ENCODE measurements at places on chromosomes 12 and 14.

GRCh38 chr12:29611906-29612305 is 114.4 kb upstream of the OVCH1 start:
- DNase-seq: no peak

GRCh38 chr12:75981247-75982168 is 50.1 kb downstream of the PHLDA1 start:
- DNase-seq: no peak

GRCh38 chr12:109741970-109742703 is 28.5 kb downstream of the FAM222A start:
- DNase-seq: peak; percentile 2

GRCh38 chr12:52279422-52280318 is 5.2 kb downstream of the KRT86 start:
- DNase-seq: no peak

DNA sequence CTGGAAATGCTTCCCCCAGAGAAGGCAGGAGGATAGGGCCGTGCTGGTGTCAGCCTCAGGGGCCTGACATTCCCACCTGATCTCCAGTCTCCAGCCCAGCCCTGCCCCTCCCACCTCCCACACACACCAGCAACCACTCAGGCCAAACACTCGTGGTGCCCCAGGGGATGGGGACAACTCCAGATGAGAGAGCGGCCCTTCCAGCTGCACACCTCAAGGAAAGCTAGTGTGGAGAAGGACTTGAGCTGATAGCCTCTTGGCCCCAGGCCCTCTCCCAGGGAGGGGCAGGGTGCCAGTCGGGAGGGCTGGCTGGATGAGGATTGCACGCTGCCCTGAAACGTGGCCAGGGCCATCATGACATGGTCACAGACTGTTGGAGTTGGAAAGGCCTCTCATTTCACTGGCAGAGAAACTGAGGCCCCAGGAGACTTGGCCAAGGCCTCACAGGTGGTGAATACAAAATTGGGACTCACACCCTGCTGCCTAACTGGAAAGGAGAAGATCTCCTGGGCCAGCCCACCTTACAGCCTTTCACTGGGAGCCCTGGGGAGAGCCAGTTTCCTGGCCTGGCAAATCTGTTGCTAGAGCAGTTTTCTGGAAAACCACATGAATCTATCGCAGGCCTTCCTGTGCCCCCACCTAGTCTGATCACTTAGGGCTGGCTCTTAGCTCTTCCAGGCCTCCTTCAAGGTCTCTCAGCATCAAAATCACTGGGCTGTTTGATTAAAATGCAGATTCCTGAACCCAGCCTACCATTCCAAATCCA is 52.1 kb downstream of the IRF2BPL start:
- DNase-seq: no peak

GRCh38 chr14:35423621-35424020 is 19.1 kb upstream of the NFKBIA start:
- no peak for DNase-seq

GRCh38 chr12:106910202-106910601 is 45.5 kb upstream of the TMEM263 start:
- DNase-seq: no peak

DNA sequence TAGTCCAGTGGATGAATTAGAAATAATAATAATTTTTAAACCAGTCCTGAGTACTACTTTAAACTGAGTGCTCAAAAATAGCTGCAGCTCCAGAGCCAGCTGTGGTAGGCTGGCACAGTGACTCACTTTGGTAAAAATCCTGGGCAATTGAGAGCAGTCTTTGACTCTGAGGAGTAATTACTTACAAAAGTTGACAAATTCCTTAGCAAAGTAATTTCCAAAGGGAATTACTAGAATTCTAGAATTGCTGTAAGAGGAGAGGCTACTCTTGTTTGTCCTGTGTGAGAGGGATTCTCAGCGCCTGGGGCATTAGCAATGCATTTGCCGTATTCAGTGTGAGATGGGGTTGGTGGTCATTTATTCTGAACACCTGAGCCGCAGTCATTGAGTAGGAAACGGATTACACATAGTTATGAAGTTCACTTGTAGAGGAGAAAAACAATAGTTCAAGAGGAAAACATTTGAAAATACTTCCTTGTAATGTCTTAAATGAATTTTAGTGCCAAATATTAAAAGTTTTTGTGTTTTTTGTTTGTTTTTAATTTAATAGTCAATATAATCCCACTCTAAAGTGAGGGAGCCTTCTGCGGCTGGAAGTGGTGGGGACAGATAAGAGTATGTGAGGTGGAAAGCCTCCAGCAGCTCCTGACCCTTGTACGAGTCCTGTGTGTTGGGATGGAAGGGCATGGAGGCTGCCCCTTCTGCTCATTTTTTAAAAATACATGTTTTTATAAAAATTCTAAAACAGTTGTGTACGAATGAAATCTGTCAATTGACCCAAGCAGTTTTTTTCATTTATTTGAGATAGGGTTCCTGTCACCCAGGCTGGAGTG is 41.9 kb downstream of the EID3 start:
- DNase-seq: no peak

DNA sequence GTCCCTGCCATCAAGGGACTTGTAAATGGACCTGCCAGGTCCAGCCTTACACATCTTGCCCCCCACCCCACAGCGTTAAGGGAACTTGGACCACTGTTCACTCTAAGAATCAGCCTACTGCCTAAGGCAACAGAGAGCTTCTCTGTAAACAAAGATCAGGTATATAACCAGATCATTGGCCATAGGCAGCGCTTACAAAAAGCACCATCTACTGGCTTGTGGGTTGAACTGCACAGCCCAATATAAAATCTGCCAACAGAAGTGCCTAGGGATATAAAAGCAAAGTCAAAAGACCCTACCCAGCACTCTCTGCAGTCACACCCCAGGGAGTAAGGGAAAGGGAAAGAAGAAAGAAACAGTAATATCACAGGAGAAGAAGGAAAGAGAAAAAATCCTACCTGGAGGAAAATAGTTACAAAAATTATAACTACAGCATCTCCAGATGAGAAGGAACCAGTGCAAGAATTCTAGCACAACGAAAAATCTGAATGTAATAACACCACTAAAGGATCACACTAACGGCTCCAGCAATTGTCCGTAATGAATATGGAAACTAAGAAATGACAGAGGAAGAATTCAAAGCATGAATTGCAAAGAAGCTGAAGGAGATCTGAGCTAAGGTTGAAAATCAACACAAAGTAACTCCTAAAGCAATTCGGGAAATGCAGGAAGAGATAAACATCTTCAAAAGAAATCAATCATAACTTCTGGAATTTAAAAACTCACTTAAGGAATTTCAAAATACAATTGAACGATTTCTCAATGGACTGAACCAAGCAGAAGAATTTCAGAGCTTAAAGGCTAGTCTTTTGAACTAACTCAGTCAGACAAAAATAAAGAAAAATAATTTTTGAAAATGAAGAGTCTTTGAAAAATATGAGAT is 95.2 kb upstream of the PCED1B start:
- DNase-seq: peak; percentile 24

DNA sequence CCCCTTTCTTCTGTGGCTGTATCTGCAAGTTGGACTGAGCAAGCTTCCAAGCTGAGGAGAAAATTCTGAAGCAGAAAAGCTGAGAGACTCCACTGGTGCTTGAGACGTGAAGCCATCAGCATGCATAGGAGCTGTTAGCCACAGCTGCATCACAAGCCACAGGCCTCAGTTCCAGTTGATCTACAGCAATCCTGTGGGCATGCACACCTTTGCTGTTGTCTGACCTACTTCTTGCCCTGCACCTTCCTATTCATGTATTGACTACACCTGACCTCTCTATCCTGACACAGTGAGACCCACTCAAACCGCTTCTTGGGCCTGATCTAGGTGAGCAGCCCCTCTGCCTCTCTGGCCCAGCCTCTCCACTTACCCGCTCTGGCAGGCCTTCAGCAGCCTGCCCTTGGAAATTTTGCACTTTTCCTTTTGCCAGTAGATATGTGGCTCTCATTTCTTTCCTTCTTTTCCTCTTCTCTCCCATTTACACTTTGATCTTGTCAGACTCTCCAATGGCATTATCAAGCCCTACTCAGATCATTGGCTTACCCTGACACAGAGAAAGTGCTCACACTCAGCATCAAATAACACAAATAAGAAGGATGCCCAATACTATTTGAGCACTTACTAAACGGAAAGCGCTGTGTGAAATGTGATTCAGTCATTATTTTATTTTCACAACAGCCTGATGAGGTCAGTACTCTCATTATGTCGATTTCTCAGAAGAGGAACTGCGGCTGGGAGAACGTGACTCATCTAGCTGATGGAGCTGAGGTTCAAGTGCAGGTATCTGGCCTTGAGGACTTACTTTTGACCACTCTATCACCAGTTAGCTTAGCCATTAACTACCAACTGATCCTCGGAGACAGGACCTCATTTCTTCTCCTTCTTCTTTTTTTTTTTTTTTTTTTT is 21.9 kb upstream of the PTGR2 start:
- no peak for DNase-seq

DNA sequence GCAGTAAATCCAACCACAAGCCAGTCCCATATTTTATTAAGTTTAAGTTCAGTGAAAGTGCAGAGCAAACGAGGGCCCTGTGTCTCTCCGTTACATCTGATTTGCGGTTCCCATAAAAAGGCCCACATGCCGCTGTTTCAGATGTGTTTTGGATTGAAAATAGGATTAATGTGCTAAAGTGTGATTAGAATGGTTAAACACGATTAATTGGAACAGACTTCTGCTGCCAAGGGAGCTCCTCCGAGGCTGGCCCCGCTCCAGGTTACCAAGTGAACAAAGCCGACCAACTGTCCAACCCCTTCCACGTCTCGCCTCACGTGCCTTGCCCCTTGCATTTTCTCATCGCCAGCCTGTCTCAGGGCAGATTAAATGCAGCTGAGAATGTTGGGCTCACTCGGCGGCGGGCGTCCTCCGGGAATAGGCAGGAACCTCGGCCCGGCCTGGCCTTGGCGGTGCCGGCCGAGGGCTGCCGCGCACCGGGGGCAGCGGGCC is 166.5 kb upstream of the GSC start:
- peak; percentile 76 for DNase-seq

DNA sequence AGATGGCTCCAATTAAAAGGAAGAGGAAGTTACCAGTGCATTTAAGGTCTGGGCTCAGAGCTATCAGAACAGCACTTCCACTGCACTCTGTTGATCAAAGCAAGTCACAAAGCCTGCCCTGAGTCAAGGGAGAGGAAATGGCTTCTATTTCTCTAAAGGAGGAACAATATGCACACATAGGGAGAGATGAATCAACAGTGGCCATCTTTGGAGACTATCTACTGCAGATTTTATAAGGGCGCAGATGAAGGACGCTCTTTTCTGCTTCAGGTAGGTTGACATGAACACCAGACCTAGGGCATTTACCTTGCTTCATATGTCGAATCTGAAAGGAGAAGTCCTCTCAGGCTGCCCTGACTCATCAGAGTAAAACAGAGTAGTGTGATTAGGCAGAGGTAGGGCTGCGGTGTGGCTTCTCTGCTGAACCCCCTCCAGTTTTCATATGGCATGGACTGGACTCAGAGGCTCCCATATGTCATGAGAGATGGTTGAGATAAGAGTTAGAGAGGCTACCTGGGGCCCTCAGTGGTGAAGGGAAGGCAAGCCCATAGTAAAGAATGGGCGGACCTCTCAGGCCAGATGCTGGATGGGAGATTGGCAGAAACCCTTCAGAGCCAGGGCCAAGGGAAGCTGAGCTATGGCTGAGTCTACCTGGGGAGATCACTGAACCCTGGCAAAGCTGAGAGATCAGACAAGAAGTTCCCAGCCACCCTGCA is 84.4 kb downstream of the ARF6 start:
- DNase-seq: no peak

GRCh38 chr12:94760786-94761185 is 110.4 kb upstream of the TMCC3 start:
- DNase-seq: no peak
